Fibroblast of skin of right quadriceps (primary cell): ENCODE measurements at places on chromosomes 6 and 20.

DNA sequence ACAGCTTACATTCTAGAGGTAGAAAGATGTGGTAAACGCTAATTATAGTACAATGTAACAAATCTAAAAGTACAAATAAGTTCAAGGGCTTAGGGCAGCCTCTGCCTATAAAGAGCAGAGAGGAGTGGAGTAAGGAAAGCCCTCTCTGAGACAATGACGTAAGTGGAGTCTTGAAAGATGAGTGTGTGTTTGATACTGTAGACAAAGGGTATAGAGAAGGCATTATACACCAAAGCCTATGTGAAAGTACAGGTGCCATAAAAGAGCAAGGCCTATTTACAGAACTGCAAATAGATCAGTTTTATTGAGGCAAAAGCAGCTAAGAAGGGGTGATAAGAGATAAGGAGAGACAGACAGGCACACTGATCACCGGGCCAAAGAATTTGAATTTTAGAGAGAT, 10.9 kb downstream of the GOPC start:
- DNase-seq = no peak

DNA sequence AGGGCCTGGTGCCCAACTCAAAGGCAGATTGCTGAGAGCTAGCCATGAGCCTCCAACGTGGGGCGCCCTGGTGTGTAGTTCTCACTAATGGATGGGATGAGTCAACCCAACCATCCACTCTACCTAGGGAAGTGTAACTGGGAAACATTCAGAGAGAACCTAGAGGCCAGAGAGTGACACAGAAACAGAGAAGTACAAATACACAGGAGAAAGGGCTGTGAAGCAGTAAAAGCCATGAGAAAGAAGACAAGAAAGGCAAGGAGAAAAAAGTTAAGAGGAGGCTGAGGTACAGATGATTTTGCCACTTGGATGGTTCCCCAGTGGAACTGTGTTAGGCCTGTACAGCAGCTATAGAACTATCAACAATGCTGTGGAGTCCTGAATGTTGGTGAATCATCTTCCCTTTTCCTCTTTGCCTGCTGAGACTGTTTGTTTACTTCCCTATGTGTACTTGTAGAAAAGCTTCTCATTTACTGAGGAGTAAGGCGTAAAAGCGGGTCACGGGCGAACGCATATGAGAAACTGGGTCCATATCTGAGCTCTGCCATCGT, 39.0 kb downstream of the MAN1A1 start:
- peak; percentile 10 for DNase-seq

DNA sequence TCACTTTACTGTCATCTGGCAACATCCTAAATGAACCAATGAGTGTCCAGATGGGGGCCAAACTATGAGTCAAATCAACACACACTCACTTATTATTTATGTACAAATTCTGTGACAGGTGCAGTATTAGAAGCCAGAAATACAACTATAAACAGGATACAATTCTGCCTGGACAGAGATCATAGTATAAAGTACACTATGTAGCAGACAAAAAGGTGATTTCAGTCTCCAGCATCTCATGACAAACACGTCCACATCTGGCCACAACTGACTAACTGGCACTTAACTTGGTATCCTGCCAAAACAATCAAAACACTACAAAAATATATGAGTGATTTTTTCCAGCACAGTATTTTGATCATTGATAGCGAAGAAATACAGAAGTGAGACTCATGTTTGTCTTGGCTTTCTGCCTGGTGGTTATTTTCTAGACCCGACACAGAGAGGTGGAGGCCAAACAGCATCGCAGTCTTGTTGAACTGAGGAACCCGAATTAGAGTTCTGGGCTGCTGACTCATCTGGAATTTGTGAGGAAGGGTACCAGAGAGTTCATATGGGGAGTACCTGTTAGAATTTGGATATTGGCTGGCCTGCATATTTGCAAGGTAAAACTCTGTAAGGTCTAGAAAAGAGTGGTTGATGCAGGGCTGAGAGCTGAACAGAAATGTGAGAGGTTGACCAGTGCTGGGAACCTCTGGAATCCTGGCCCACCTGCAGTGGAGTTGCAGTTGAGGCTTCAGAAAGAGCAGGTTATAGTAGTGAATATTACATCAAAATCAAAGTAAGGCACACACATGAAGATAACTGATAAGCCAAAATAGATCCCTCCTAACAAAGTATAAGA, 475.2 kb downstream of the PTPRT start:
- DNase-seq = no peak

- peak; percentile 90 for DNase-seq
Measured at GRCh38 chr6:31729979-31730630, 1.0 kb upstream of the DDAH2 start.

DNA sequence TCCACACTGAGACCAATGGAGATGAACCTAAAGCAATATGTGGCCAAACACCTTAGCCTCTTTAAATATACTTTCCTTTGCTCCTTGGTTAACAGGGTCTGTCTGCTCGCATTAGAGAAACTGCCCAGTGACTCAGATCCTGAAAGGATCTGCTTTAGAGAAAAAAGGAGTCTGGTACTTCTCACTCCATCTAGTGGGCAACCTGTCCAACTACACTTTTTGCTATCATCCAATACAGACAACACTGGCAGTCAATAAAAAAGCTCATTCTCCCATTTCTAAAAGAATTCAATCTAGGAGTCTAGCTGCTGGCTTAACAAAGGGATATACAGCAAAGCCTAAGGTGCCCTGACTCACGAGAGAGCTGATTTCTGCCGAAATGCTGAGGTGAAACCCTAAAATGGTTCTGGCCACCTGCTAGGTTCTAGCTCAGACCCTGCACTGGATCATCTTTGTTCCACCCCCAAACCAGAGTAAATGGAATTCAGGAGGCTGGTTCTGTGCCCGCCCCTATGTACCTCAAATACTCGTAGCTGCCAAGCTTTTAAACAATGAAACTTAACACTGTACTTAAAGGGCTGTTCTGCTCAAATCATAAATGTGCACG, 11.5 kb downstream of the GNL1 start:
- peak; percentile 68 for DNase-seq

DNA sequence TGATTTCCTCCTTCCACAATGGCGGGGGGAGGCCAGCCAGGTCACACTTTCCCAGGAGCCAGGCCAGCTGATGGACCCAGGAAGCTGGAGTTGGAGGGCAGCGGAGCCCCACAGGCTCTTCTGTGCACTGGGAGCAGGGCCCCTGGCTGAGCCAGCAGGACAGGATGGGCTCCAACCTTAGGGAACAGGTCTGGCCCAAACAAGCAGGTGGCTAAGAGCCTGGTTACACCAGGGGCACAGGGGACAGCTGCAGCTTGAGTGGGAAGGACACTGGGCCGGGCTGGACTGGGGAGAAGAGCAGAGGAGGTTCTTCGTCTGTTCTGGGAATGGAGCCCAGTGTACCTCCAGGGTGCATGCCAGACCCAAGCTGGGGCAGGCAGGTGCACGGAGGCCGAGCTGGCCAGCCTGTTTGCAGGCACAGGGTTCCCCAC, 102.3 kb downstream of the DLL1 start:
- DNase-seq = no peak

GRCh38 chr20:57413986-57414385, 22.8 kb downstream of the RBM38 start:
- no peak for DNase-seq

DNA sequence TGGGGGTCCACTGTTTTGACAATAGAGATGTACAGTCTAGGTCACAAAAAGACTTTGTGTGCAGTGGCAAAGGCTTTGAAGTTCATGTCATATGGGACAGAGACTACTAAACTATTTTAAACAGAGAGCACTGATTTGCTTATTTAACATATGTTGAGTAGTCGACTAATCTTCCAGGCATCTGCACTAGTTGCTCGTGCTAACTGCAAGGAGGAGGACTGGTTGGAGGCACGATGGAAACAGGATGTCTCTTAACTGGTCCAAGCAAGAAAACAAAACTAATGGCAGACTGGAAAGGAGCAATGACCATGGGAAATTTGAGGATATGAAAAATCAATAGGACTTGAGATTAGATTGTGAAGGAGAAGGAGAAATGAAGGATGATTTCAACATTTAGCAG, 28.5 kb upstream of the ERVFRD-1 start:
- peak; percentile 65 for DNase-seq
